ENCODE measurements at places on chromosomes 4 and X.

DNA sequence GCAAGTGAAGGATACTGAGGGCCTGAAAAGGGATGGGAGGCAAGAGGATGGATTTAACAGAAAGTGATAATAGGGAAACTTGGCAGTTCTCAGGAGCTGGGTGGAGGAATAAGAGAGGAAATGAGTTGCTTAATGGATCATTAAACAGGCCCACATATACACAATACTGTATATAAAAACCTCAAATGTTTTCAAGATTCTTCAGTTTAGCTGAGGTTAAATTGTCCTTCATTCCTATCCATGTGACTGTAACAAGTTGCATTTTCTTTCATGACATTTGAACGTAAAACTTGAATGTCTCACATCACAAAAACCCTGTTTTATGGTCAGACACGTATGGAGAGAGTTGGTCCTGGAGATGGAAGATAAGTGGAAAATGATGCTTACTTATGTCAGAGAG, 76.5 kb upstream of the PLAC8 start:
- no peak for DNase-seq

DNA sequence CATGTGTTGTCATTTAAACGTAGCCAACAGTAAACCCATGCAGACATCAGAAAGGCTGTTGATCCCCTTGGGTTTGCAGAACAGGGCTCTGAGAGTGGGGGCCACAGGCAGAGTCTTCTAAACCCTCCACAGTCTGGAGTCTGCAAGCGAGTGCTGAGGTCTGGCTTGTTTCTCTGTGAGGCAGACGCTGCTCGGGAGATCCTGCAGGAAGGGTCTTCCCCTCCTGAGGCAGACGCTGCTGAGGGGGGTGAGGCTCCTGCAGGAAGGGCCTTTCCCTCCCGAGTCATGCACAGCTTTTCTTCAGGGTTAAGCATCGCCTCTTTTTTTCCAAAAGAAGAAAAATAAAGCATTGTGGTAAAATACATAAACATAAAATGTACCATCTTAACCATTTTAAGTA, 17.1 kb upstream of the PDE6B start:
- no peak for DNase-seq

- DNase-seq: no peak
These were observed 738 bp upstream of the TSPAN5 start for GRCh38 chr4:98659106-98659592.

DNA sequence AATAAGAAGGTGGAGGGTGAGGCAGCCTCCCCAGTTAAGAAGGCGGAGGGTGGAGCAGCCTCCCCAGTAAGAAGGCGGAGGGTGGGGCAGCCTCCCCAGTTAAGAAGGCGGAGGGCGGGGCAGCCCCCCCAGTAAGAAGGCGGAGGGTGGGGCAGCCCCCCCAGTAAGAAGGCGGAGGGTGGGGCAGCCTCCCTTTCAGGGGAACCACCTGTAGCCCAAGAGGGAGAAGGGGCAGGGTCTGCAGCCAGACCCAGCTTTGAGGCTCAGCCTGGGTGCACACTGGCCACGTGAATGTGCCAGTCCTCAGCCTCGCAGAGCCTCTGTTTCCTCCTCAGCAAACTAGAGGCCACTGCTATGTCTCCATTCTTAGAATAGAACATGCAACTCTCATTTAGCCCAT, 52.6 kb downstream of the HMX1 start:
- no peak for DNase-seq

All from Ammon's horn (tissue), 1 donor.